Substantia nigra (tissue), 51 donors: ENCODE measurements at places on chromosomes 1 and 21.

GRCh38 chr1:34926894-34927293 is 2.6 kb downstream of the DLGAP3 start:
- DNase-seq = no peak

GRCh38 chr1:177077734-177078499 is 86.6 kb downstream of the ASTN1 start:
- DNase-seq = no peak

GRCh38 chr1:34907487-34908090 is 21.9 kb downstream of the DLGAP3 start:
- DNase-seq = no peak

GRCh38 chr1:230794431-230794830 is 47.2 kb downstream of the CAPN9 start:
- DNase-seq = no peak

GRCh38 chr1:198088360-198089071 is 68.3 kb upstream of the NEK7 start:
- DNase-seq = no peak

DNA sequence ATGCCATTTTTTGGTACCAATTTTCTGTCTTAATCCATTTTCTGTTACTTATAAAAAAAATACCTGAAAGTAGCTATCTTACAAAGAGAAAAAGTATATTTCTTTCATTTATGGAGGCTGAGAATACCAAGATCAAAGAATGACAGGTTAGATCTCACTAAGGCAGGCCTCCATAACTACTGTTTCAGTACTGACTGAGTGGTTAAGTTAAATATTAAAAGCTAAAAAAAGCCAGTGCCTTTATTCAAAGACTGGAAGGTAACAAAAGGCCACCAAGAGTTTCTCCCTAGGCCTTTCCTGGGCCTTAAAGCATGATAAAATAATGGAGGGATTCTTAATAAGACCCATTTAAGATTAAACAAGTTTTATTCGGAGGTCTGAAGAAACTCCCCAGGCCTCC is 687.7 kb upstream of the ADGRL4 start:
- DNase-seq = no peak

GRCh38 chr1:109959974-109960744 is 24.4 kb upstream of the AHCYL1 start:
- DNase-seq = no peak

- no peak for DNase-seq
Measured at GRCh38 chr1:62962901-62963776, 179.2 kb downstream of the ATG4C start.

GRCh38 chr1:155513300-155513916 is 49.2 kb downstream of the ASH1L start:
- DNase-seq = no peak

DNA sequence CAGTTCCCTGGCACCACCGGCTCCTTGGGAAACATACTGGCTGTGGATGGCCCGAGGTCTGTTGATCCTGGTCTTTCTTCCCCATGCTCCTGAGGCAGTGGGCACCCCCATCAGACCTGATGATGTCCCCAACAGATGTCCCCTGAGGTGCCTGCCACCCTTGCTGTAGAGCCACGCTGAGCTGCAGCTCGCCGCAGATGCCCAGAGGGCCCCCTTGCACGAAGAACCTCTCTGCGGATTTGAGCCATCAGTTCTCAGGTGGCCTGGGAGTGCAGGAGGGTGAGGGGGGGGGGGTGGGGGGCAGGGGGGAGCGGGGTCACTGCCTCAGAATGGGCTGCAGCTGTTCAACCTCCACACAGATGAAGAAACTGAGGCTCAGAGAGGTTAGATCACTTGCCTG is 60.9 kb downstream of the GLIS1 start:
- DNase-seq = no peak

DNA sequence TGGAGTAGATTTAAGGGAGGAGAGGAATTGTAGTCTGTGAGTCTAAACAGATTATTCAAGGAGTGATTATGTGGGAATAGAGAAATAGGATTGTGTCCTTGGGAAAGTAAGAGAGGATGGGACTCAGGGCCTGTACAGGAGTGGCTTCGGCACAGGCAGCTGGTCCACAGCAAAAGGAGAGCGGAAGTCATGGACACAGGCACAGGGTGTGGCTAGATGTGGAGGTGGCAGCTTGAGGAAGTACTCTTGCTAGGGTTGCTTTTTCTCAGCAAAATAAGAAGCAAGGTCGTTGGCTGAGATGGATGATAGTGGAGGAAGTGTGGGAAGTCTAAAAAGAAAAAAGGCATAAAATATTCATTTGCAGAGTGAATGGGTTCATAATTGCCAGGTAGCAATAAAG is 18.5 kb upstream of the ZNF648 start:
- no peak for DNase-seq
